ENCODE measurements at places on chromosomes 7 and 10.

DNA sequence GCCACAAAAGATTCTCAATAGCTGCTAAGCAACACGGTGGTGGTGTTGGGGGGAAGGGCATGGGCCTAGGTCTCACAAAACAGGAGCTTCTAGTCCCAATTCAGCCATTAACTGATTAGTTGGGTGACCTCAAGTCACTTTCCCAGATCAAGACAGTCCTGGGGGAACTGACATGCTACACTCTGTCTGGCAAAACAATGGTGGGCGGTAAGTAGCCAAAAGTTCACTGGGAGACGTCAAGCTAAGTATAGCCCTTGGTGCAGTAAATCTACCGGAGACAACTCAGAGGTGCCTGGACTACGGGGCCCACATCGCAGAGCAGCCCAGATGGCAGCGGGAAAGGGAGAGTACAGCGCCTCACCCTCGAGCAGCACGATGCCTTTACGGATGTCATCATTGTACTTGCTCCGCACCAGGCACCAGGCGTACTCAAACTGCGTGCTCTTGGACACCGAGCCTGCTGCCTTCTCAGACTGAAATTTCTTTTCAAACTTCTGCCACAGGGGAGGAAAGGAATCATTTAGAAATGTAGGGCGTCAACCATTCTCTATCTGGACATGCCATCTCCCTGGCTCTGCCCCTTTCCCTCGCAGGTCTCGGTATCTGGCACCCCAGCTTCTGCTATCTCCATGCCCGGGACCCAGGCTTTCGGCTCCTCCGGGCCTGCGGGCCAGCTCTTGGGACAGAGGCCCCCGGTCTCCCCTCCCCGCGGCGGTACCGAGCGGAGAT is 1.1 kb downstream of the FIS1 start:
- H3K36me3 ChIP-seq = peaks cover 29% of the 10 kb centered on the region
- H3K4me1 ChIP-seq = peaks cover 36% of the 10 kb centered on the region
- H3K4me3 ChIP-seq = peak overlapping the region; percentile 93
- H3K27me3 ChIP-seq = no peaks in the 10 kb centered on the region
- H3K27ac ChIP-seq = peak overlapping the region; percentile 97

DNA sequence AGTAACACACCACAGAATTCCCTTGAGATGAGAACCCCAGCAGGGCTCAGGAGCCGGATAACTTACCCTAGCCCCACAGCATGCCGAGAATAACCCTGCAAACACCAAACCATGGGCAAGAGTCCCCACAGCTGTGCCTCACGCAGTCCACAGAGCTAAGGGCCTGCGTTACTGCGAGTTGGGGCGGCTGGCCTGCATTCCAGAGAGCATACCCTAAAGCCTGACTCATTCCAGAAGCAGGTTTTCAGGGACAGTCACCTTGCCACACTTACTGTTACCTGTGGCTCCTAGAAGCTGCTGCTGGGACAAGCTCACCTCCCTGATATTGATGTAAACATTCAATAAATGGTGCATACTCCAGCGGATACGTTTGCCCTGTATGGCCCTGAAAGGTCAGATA is 18.6 kb downstream of the FGFR2 start:
- H3K36me3 ChIP-seq = no peaks in the 10 kb centered on the region
- no peaks in the 10 kb centered on the region for H3K4me1 ChIP-seq
- no peak overlapping the region for H3K4me3 ChIP-seq
- DNase-seq = no peak

GRCh38 chr7:101906291-101907240 is 89.1 kb downstream of the CUX1 start:
- no peak for DNase-seq
- H3K4me3 ChIP-seq = no peak overlapping the region
- H3K27me3 ChIP-seq = no peaks in the 10 kb centered on the region
- no peaks in the 10 kb centered on the region for H3K36me3 ChIP-seq
- H3K27ac ChIP-seq = no peak overlapping the region
- H3K4me1 ChIP-seq = peaks cover 5% of the 10 kb centered on the region

GRCh38 chr7:99766484-99767099 is 17.4 kb downstream of the CYP3A4 start:
- H3K4me1 ChIP-seq = peaks cover 18% of the 10 kb centered on the region
- no peaks in the 10 kb centered on the region for H3K36me3 ChIP-seq
- no peak overlapping the region for H3K27ac ChIP-seq

- H3K4me1 ChIP-seq = peaks cover 52% of the 10 kb centered on the region
- H3K27ac ChIP-seq = peak overlapping the region; percentile 46
- no peak overlapping the region for H3K4me3 ChIP-seq
- no peaks in the 10 kb centered on the region for H3K27me3 ChIP-seq
- DNase-seq = no peak
Measured at GRCh38 chr10:43160046-43160920, 22.0 kb downstream of the CSGALNACT2 start.

DNA sequence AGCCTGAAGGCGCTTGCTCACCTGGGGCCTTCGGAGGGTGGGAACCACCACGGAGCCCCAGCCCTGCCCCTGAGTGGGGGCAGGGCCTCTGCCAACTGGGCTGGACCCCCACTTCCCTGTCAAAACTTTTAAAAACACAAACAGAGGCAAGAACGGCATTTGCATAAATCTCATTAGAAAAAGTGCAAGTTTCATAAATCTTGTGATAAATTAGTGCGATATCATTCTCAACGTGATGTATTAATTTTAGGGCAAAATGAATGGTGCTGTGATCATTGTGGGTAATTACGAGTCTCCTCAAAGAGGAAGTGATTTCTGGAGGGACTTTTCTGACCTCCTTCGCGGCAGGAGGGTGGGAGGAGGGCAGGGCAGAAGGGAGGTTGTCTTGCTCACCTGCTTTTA is 98.3 kb downstream of the CDH23 start:
- H3K36me3 ChIP-seq = no peaks in the 10 kb centered on the region
- no peak overlapping the region for H3K27ac ChIP-seq
- no peak for DNase-seq
- peaks cover 15% of the 10 kb centered on the region for H3K4me1 ChIP-seq
- no peak overlapping the region for H3K4me3 ChIP-seq

GRCh38 chr10:79189181-79189580 is 120.4 kb downstream of the ZMIZ1 start:
- no peaks in the 10 kb centered on the region for H3K4me1 ChIP-seq
- H3K27ac ChIP-seq = no peak overlapping the region
- H3K36me3 ChIP-seq = no peaks in the 10 kb centered on the region
- H3K4me3 ChIP-seq = no peak overlapping the region

- H3K27ac ChIP-seq = no peak overlapping the region
- peaks cover 19% of the 10 kb centered on the region for H3K27me3 ChIP-seq
- H3K36me3 ChIP-seq = no peaks in the 10 kb centered on the region
- peaks cover 18% of the 10 kb centered on the region for H3K4me1 ChIP-seq
- H3K4me3 ChIP-seq = no peak overlapping the region
Measured at GRCh38 chr10:98344589-98345038, 70.4 kb downstream of the PYROXD2 start.

Measured in activated CD8-positive, alpha-beta T cell treated with anti-CD3 and anti-CD28 coated beads, Interleukin-2, amount 10 ng/mL, durations not matched to agents 7 days and 5 days (primary cell).